ENCODE measurements at places on chromosomes 5 and 9. TPM values are rescaled to one million over a fixed set of nuclear protein-coding genes. Genes with fewer than 3 reads are reported as not detected.

DNA sequence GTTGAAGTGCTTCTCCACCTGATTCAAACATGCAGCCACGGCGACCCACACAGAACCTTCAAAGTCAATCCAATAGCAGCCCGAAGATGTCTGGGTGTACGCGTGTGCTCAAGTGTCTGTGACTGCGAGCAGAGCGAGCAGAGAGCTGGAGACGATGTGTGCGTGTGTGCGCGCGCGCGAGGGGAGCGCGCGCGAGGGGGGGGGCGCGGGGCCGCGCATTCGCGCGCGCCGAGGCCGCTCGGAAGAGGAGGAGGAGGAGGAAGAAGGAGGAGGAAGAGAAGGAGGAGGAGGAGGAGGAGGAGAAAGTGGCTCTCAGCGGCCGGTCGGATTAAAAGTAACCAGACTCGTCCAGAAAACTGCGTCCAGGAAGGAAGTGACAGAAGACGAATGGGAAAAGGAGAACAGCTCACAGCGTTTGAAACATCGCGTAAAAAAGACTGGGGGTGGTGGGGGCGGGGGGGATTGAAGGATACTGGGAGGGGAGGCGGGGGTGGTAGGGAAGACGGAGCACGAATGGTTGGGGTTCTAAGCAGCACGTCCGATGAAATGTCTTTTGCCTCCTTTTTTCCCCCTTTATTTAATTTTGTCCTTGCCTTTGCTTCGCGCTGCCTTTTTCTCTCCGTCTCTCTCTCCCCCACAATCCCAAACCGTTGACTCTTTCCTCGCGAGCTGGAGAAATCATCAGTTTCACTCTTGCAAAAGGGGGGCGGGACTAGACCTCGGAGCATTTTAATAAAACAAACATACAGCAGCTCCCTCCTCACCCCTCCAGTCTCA lies at the start of gene MEF2C:
TSS of gene MEF2C (minus strand) at position 126 of the 777 bp plus-strand sequence. CDS start 59,396 bp downstream, outside the sequence.
- peak; percentile 87 for DNase-seq

DNA sequence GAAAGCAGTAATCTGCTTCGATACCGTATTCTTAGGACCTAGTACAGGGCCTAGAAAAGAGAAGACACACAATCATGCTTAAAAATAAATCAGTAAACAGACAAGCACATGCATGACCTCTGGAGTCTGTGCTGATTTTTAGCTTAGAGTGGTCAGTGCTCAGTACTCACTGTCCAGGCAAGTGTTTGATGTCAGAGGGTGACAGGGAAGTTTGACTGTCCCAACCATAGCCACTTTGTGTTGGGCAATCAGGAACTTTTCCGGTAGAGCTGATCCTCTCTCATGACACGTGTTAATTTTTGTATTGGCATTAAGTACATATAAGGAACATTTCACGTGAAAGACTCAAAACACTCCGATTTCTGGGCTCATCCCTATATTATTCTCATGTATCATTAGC lies 464.7 kb upstream of the KLF4 start:
- DNase-seq: no peak

DNA sequence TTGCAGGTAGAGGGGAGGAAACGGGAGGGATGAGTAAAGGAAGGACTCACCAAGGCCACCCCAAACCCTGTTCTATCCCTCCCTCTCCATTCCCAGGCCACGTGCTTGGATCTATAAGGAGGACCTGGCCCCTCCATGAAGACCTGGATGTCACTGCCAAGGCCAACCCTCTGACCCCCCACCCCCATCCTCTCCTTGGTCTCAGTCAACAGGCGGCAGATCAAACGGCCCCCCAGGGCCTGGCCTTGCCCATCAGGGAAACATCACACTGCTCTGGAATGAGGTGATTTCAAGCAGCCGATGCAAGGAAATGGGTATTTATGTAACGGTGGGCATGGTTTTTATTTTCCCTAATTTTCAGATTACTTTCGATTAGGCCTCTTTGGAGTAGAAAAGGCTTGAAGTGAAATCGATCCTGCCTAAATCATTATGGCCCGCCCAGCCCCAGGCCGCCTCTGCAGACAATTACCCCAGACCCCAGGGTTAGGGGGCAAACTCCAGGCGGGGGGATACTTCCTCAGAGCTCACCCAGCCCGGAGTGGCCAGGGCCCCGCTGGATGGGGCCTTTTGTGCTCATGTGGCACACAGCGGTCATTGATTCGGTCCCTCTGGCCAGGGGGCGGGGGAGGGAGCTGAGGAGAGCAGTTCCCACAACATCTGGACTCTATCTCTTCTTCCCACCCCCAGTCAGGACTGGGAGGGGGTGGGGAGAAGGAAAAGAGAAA lies 125.3 kb downstream of the PHF2 start:
- no peak for DNase-seq

DNA sequence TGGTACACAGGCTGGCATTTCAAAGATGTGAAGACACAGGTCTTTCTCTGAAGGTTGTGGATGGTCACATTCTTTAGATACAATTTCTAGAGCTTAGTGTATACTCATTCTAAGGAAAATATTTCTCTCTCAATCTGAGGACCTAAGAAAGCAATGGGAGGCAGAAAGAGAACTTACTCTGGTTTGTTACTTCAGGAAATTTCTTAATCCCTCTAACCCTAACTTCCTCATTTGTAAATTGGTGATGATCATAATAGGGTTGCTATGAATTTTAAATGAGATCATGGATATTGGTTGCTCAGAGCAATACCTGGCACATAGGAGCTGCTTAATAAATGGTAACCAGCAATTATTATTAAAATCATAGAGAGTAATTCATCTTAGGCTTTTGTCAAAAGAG lies 22.1 kb downstream of the FAM170A start:
- DNase-seq: no peak

- no peak for DNase-seq
These were observed 160.4 kb downstream of the SIL1 start for GRCh38 chr5:139037732-139038131.

GRCh38 chr5:6356578-6357164 lies 21.7 kb downstream of the MED10 start:
- DNase-seq: no peak

- DNase-seq: no peak
These were observed 29.4 kb downstream of the DYNC2I2 start for GRCh38 chr9:128627127-128627715.

GRCh38 chr5:138903130-138903775 lies 28.1 kb upstream of the LRRTM2 start:
- DNase-seq: peak; percentile 59

The MYOZ3 gene
- total RNA-seq: 0.07 TPM

The TAF11L8 gene
- not detected for total RNA-seq

The PPP2R2B gene
- 9.9 TPM for total RNA-seq

The IL33 gene
- not detected for total RNA-seq

The BAAT gene
- not detected for total RNA-seq
